ENCODE measurements at places on chromosomes 4 and X.

DNA sequence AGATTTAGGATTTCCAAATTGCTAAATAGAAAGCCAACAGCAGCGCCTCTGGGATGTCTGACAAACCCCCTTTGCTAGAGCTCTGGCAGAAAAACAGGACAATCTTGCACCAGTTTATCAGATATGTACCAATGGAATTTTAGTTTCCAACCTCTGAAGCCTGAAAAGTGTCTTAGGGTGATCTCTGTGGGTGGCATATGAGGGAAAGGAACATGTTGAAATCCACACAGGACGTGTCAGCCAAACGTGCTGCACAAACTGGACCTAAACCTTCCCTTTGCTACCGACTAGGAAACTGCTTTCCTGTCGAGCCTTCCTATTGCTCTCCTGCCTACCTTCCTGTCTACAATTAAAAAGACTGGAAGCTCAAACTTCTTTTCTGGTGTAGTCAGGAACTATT lies 53.5 kb downstream of the REELD1 start:
- no peak for DNase-seq

DNA sequence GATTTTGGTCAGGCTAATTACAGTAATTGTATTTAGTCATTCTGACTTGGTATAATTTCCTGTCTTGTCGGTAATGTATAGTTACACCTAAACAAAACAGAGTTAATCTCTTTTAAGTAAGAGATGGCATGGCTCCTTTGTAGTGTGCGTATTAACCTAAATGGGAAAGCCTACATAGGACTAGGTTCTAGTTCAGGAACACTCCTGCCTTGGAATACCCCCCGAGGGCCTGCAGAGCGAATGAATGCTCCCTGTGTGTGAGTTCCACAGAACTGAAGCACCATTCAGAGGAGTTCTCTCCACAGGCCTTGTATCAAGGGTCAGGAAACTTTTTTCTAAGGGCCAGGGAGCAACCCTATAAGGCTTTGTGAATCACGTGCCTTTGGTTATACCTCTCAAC lies 44.9 kb upstream of the STIM2 start:
- DNase-seq = no peak

DNA sequence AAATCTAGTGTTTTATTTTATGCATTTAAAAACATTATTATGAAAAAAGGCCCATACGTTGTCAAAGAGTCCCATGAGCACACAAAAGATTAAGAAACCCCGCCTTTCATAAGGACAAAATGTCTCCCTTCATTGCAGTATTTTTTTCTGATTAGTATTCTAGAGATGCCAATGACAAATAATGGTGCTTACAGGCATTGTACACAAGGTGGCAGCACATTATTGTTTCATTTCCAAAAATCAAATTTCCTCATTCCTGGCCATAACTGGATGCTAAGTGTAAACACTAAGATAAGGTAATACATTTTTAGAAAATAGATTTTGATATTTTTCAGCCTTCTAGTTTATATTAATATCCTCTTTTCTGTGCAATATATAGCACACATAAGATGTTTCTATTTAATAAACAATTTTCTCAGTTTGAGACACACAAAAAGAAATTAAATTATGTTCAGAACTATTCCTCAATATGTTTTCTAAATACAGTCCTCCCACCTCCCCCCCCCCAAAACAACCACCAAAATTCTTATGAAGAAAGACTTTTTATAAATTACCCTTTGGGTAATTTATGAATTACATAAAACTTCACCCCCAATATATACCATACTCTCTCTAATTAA lies 47.7 kb downstream of the TIGD2 start:
- DNase-seq = no peak

- DNase-seq = no peak
These were observed 211.1 kb upstream of the ZIC3 start for GRCh38 chrX:137354851-137355250.

GRCh38 chr4:73870260-73870659 lies 1.1 kb downstream of the CXCL1 start:
- DNase-seq = no peak

DNA sequence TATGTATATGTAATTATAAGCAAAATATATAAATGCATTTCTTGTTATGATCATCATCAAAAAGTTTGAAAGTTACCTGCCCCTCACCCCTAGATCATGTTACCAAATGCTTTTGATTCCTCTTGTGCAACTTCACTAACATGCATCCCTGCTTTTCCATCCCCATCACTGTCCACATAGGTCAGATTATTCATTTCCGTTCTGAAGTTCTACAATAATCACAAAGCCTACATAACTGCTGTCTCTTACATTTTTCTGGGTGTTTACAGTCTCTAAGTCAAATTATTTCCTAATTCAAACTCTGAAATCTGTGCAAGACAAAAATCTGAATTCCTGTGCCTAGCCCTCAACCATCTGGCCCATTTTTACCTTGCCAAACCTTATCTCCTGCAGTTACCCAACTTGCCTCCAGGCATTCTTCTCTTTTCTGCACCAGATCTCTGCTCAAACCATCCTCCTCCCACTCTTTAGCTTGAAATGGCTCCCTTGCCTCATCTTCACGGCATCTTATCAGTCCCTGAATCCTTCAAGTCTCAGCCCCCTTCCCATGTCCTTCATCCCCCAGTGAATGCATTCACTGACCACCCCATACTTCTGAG lies 42.4 kb upstream of the SLC39A8 start:
- DNase-seq = no peak

DNA sequence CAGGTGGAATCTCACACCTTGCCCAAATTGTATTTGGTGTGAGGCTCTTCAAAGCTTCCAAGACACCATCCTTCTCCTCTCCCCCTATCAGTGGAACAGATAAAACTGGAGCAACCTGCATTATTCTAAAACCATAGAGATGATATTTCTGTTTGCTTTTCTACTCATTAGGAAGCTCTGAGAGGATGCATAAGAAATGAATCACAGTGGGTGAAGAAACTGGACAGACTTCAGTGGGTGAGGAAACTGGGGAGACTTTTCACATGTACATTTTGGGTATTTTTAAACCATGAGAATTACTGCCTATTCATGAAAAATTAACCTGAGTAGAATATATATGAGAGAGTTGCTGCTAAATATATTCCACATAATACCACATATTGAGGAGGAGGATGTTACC lies 16.4 kb downstream of the HAND2 start:
- no peak for DNase-seq

DNA sequence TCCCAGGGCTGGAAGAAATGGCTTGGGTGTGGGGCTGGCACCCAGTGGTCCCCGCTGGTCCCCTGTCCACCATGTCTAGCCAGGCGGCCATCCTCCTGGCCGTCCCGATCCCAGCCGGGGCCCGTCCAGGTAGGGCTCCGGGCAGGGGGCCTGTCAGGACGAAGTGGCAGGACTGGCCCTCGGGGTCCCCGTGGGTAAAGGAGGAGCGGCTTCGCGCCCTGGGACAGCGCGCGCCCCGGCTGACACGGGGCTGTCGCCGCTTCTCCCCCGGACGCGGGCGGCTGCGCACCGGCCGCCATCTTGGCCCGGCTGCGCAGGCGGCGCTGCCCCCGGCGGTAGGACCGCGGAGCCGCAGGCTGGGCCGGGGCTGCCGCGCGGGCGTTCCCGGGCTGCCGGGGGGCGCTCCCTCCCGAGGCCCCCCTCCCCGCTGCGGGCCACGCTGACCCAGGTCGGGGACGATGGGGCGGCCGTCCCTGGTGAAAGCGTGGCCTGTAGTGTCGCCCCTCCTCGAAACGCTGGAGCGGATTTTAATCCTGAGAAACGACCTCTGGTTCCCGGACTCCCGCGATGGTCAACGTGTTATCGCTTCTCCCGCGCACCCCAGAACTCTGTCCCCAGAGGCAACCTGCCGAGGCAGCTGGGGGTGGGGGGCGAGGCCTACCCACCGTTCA lies 60.4 kb upstream of the BCOR start:
- DNase-seq = no peak

GRCh38 chr4:100872811-100873210 lies 355.0 kb upstream of the EMCN start:
- no peak for DNase-seq

GRCh38 chr4:34972189-34972588 lies 1272.1 kb downstream of the ARAP2 start:
- DNase-seq = no peak

- DNase-seq = no peak
These were observed 1.0 kb downstream of the IDUA start for GRCh38 chr4:987624-988513.

DNA sequence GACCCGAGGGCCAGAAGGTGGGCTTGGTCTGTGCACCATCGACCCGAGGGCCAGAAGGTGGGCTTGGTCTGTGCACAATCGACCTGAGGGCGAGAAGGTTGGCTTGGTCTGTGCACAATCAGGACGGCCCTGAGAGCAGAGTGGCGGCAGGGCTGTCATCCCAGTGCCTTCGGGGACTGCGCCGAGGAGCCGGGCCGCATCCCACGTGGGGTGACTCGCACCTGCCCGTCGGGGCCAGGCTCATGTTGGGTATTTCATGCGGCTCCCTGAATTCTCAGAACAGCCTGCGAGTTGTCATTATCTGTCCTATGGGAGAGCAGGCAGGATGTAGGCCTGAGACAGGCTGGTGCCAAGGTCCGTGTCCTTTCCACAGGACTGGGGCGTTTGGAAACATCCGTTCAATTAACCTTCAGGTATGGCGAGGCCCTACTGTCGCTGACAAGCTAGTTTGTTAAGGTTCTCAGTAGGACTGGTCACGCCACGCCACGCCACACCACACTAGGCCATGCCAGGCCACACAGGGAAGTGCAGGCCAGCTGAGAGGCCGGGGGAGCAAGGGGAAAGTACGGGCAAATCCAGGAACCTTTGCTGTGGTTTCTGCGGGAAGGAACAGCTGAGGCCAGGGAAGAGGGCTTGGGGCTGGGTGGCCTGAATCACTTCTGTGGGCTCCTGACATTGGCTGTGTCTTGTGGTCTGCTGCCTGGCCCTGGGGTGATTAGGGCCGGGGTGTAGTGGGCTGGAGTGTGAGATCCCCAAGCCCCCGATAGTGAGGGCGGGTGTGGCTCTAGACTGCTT lies 182.9 kb downstream of the AFAP1 start:
- DNase-seq = no peak

All from effector CD4-positive, alpha-beta T cell (primary cell).